Stimulated activated CD8-positive, alpha-beta memory T cell treated with anti-CD3 and anti-CD28 coated beads, Interleukin-7, amount 100 ng/mL, for 24 hours (primary cell): ENCODE measurements at places on chromosomes 12 and 14.

- DNase-seq = no peak
These were observed 14.4 kb downstream of the NIN start for GRCh38 chr14:50816395-50817047.

DNA sequence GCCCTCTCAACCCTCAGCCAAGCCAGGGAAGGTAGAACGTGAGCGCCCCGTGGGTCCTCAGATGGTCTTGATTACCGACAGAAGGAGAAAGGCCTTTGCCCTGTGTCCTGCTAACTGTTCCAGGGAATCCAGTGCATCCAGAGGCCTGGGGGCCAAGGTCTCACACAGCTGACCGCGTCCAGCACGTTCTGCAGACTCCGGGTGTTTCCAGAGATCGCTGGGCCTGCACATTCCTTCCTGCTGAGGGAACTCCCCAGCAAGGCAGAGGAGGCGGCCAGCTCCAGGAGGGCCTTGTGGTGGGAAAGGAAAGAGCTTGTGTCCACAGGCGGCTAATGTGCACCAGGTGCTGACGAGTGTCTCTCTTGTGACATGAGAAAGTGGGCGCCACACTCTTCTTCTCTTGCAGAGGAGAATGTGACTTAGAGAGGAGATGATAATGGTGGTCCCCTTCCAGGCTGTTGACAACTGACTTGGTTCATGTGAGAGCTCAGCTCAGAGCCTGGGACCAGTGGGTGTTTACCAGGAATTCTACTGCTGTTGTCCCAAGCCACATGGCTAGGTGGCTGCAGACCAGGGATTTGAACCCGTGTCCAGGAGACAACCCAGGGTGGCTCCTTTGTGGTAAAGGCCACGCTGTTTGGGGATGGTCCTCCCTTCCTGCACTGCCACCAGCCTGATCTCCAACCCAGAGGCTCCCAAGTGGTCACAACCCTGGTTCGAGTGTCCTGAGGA lies 46.8 kb upstream of the DLK1 start:
- no peak for DNase-seq

DNA sequence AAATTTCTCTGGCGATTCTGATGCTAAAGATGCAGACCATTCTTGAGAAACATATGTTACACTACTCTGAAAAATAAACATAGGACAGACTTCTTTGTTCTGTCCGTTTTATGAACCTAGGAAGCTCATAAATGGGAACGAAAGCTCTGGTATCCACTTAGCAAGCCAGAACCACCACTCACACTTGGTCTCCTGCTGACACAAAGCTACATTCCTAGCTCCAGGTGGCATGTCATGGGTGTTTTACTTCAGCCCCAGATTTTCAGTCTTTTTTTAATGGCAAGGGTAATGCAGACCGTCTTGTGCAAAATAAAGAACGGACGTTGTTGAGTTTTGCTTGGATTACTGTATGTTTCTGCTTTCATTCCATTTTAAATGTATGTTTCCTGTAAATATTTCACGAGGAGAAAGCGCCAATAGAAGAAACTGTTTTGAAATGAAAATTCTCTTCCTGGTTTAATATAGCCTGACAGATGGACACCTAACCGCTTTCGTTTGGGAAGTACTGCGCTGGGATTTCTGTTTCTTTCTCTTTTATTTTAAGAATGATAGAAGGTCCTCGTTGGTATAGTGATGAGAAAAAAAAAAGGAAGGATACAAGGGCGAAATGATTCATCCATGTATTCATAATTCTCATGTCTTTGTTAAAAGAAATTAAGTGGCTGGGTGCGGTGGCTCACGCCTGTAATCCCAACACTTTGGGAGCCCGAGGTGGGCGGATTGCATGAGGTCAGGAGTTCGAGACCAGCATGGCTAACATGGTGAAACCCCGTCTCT lies 871 bp upstream of the COQ5 start:
- DNase-seq = no peak

GRCh38 chr14:58782011-58782410 lies 144.2 kb downstream of the DACT1 start:
- no peak for DNase-seq

GRCh38 chr12:120496413-120497340 lies 764 bp downstream of the DYNLL1 start:
- peak; percentile 17 for DNase-seq

DNA sequence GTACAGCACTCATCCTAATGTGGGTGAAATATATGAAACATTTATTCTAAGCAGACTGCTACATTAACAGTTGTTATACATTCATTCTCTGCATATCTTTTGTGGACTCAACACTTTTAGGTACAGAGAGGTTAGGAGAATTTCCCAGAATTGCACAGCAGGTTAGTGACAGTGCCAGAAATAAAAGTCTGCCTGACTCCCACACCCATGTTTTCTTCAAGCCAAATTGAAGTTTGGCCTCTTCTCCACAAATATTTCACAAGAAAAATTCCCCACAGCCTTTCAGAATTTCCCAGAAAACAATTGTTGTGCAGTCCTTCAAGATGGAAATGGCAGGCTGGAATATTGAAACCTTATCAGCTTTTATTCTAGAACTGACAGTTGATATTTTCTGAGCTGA lies 464.8 kb downstream of the RAD51B start:
- no peak for DNase-seq

DNA sequence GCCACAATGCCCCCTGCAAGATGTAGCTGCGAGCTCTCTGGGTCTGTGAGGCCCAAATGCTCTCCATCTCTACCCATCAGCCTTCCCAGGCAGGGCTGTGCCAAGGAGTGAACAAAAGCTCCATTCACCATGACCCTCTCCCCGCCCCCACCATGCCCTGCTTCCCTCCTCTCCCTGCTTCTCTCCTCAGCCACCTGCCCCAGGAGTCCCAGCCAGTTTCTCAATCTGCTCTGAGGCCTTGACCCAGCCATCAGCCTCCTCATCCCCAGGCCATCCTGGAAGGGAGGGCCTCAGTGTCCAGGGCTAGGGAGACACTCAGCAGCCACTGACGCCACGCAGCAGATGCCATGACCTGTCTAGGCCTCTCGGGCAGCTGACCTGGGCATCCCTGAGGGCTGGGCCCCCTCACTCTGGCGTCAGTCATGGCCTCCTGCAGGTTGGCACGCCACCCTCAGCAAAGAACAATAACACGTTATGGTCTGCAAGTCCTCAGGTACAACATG lies 8.5 kb upstream of the KRT5 start:
- no peak for DNase-seq

DNA sequence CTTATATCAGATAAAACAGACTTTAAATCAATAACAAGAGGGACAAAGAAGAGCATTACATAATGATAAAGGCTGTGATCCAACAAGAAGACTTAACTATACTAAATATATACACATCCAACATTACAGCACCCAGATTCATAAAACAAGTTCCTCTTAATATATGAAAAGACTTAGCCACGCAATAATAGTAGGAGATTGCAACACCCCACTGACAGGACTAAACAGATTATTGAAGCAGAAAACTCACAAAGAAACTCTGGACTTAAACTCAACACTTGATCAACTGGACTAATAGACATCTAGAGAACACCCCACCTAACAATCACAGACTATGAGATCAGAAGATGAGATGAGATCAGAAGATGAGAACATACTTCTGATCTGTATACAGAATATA lies 5.7 kb upstream of the CLEC14A start:
- DNase-seq = no peak

GRCh38 chr12:115149685-115150378 lies 465.9 kb upstream of the TBX3 start:
- DNase-seq = no peak
